ENCODE measurements at places on chromosomes 2 and 18. TPM values are rescaled to one million over a fixed set of nuclear protein-coding genes. Genes with fewer than 3 reads are reported as not detected.

The TSPYL6 gene
- not detected for total RNA-seq

The C2orf15 gene
- 5.6 TPM for total RNA-seq

The HOXD4 gene
- total RNA-seq, result 37.0 TPM

The CFC1 gene
- total RNA-seq, result 25.5 TPM

The SLC9A4 gene
- total RNA-seq, result 3.1 TPM

The REEP1 gene
- total RNA-seq, result 6.4 TPM

The GPR35 gene
- 3.6 TPM for total RNA-seq

The ARHGEF4 gene
- total RNA-seq, result 15.7 TPM

The OLA1 gene
- 82.1 TPM for total RNA-seq

The UBXN4 gene
- total RNA-seq, result 101 TPM

The MC5R gene
- total RNA-seq, result not detected

The AMER3 gene
- total RNA-seq, result 10.9 TPM

The FTCDNL1 gene
- 1.3 TPM for total RNA-seq

The MAP3K19 gene
- total RNA-seq, result 1.1 TPM

The CLEC4F gene
- total RNA-seq, result not detected

The SERPINB12 gene
- total RNA-seq, result 15.5 TPM

The TWSG1 gene
- 38.6 TPM for total RNA-seq

The EVA1A gene
- total RNA-seq, result 10.8 TPM

The SERPINB4 gene
- total RNA-seq, result 0.17 TPM

The MDH1B gene
- total RNA-seq, result 0.64 TPM

The NMUR1 gene
- 0.10 TPM for total RNA-seq

The MOB4 gene
- 27.3 TPM for total RNA-seq

The GPR75 gene
- total RNA-seq, result 4.1 TPM

The POTEJ gene
- not detected for total RNA-seq

The CIB4 gene
- not detected for total RNA-seq

The FOXI3 gene
- total RNA-seq, result 2.2 TPM

The TNFAIP6 gene
- 0.87 TPM for total RNA-seq

The MARCHF4 gene
- total RNA-seq, result 0.93 TPM

The AFTPH gene
- total RNA-seq, result 38.1 TPM

The GAREM1 gene
- total RNA-seq, result 20.7 TPM

The COLEC11 gene
- 0.33 TPM for total RNA-seq

Measured in type B pancreatic cell (in vitro differentiated cells).